Bronchus fibroblast of lung (primary cell): ENCODE measurements at places on chromosomes 7 and 10. TPM values are rescaled to one million over a fixed set of nuclear protein-coding genes. Genes with fewer than 3 reads are reported as not detected.

Gene GDF10
- under 0.01 TPM in 1 of 2 replicates, not detected in the other for total RNA-seq

Gene HOXA11
- total RNA-seq, result not detected in 2 replicates

Gene C10orf71
- not detected in 2 replicates for total RNA-seq

Gene DNAH11
- total RNA-seq, result under 0.01 and 0.59 TPM in 2 replicates

Gene GPNMB
- total RNA-seq, result 13.8 and 14.7 TPM in 2 replicates

Gene LDB3
- total RNA-seq, result 0.15 and 0.17 TPM in 2 replicates

Gene STOX1
- under 0.01 and 0.15 TPM in 2 replicates for total RNA-seq

Gene HTRA1
- 57.0 and 62.6 TPM in 2 replicates for total RNA-seq

Gene HOXA5
- total RNA-seq, result 30.6 and 36.8 TPM in 2 replicates

Gene SNCG
- 15.6 and 18.3 TPM in 2 replicates for total RNA-seq

Gene GPR141
- total RNA-seq, result not detected in 2 replicates

Gene CNPY1
- not detected in 2 replicates for total RNA-seq
